ENCODE measurements at places on chromosomes 1 and 21. TPM values are rescaled to one million over a fixed set of nuclear protein-coding genes. Genes with fewer than 3 reads are reported as not detected.
A peak's percentile ranks its signal among the peaks of the same experiment; 100 is the strongest.

DNA sequence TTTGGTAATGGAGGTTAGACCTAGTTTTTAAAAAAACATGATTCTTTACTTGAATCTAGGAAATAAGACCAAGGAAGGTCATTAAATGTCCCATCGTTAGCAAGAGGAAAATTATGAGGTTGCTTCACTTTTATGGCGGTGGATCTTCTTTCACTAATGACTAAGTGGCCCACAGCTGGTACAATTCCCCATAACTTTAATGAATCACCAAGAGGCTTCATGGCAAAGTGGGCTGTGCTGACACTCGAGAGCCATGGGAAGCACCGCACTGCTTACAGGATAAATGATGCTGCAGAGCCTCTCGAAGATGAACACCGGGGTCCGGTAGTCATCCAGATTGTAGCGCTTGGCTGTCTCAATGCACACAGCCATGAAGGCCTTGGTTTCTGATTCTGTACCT is 108.8 kb downstream of the UBR4 start:
- no peak for DNase-seq
- H3K4me3 ChIP-seq, result no peak overlapping the region
- no peaks in the 10 kb centered on the region for H3K4me1 ChIP-seq
- peaks cover 40% of the 10 kb centered on the region for H3K36me3 ChIP-seq

FAM163A gene
- total RNA-seq, result not detected

DNA sequence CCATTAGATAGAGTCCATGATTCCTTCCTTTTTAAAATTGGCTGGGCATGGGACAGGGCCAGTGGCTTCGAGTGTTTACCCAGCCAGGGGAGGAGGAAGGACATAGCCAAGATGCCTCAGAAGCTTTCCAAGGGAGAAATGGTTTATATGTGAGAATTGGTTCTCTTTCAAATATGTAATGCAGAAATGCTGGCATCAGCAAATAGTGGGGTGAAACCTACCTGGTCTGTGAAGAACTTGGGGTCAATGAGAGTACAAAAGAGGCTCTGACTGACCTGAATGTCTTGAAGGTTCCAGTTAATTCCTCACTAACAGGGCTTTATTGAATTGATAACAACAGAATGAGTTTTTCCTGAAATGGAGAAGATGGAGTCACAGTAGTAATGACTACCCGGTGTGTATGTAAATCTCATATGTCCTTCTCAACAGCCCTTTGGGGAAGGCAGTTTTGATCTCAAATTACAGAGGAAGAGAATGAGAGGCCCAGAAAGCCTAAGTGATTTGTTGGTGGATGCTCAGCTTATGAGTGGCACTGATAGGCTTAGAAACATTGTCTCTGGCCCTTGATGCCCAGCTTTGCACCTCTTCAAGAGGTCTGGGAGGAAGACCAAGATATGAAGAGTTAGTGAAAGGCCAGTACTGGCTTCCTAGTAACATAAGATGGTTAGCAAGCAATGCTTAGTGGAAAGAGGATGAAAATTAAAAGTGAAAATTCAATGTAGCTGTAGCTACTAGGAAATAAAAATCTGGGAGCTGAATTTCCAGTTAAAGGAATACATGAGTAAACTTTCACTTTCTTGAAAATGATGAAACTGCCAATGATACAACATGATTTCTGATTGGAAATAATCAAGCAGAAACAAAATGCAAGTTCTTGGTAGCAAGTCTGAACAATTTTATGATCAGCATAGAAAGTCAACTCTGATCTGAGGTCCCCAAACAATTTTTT is 2.7 kb downstream of the ATF3 start:
- peak overlapping the region; percentile 84 for H3K4me3 ChIP-seq
- no peak overlapping the region for H3K27ac ChIP-seq
- H3K27me3 ChIP-seq, result peaks cover 14% of the 10 kb centered on the region
- H3K4me1 ChIP-seq, result peaks cover 17% of the 10 kb centered on the region
- no peaks in the 10 kb centered on the region for H3K36me3 ChIP-seq

DNA sequence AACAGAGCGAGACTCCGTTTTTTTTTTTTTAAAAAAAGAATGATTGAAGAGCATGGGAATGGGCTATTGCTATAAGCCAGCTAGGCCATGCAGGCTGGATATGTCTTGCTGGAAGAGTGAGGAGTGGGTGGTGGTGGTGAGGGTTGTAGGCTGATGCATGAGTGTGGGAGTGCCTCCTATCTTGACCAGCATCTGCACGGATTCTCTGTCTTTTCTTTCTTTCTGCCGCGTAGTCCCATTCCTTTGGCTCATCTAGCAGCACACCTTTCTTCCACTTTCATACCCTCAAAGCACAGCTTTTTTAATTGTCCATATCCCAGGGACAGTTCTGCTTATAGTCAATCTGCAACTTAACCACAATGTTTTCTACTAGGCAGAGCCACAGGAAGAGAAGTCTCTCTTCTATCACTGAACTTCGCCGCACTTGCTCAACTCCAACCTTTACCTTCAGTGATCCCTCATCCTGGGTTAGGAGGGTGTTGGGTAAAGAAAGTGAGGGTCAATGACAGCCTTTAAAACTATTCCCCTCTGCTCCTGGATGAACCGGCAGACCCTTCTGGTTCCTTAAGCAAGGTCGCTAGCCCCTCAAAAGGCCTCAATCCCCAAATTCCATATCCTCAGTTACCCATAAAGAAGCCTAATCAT is 15.2 kb downstream of the ADCY10 start:
- H3K36me3 ChIP-seq, result no peaks in the 10 kb centered on the region
- no peak overlapping the region for H3K4me3 ChIP-seq
- no peaks in the 10 kb centered on the region for H3K4me1 ChIP-seq
- no peak overlapping the region for H3K27ac ChIP-seq

DNA sequence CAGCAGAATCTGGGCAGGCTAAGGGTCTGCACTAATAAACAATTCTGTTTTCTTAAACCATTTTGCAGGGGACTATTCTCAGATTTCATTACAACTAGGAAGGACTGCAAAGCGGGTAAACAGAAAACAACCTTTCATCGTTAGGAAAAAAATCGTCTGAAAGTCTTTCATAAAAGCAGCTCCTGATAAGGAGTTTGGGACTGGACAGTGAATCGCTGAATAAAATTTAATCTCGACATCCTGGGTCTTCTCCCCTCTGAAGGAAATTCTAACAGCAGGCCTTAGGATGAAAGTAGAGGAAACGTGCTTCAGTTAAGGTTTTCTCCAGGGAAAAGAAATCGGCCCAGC is 471 bp upstream of the MTF2 start:
- H3K27ac ChIP-seq, result peak overlapping the region; percentile 95
- peak overlapping the region; percentile 81 for H3K4me3 ChIP-seq
- no peak for DNase-seq
- no peaks in the 10 kb centered on the region for H3K27me3 ChIP-seq

EFNA3 gene
- total RNA-seq, result 2.3 TPM

DNA sequence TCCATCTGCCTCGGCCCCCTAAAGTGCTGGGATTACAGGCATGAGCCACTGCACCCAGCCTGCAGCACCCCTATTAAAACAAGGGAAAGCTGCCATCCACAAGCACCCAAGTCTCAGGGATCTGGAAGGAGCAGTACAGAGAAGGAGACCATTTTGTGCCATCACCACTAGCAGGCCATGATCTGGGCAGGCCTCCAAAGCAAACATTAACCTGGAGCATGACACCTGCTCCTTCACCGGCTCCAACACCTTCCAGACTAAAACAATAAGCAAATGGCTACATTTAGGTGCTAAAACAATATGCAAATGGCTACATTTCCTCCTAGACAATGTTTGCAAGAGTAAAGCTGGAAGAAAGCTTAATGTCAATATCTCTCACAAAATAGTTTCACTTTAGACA is 16.7 kb downstream of the MEAF6 start:
- H3K4me3 ChIP-seq, result no peak overlapping the region
- no peaks in the 10 kb centered on the region for H3K27me3 ChIP-seq
- no peak for DNase-seq

INSRR gene
- total RNA-seq, result not detected

- H3K4me3 ChIP-seq, result no peak overlapping the region
- no peaks in the 10 kb centered on the region for H3K36me3 ChIP-seq
- H3K27ac ChIP-seq, result no peak overlapping the region
- H3K27me3 ChIP-seq, result no peaks in the 10 kb centered on the region
- H3K4me1 ChIP-seq, result no peaks in the 10 kb centered on the region
Measured at GRCh38 chr1:60504206-60504840, 430.8 kb upstream of the C1orf87 start.

GIPC2 gene
- 0.26 TPM for total RNA-seq

DNA sequence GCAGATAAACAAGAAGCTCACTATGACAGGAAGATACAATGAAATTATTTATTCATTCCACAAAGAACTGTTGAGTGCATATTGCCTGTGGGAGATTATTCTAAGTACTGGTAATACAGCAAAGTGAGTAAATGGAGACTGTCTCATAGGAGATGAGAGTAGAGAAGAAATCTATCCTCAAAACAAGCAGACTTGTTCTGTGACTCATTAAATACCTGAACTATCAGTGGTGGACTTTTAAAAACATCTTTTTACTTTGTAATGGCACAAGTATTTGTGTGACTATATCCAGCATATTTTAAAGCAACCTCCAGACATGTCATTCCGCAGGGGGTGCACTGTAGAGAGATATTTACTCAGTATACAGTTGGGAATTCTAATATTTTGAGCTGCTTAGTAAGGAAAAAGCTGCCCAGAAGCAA is 259.2 kb downstream of the FMN2 start:
- H3K27me3 ChIP-seq, result no peaks in the 10 kb centered on the region
- DNase-seq, result no peak
- H3K4me1 ChIP-seq, result no peaks in the 10 kb centered on the region
- no peak overlapping the region for H3K27ac ChIP-seq
- no peaks in the 10 kb centered on the region for H3K36me3 ChIP-seq
- H3K4me3 ChIP-seq, result no peak overlapping the region

SYCP1 gene
- total RNA-seq, result not detected

- H3K27me3 ChIP-seq, result no peaks in the 10 kb centered on the region
- no peaks in the 10 kb centered on the region for H3K36me3 ChIP-seq
- H3K27ac ChIP-seq, result no peak overlapping the region
- DNase-seq, result no peak
Measured at GRCh38 chr1:100187912-100188311, 9.9 kb upstream of the LRRC39 start.

DNA sequence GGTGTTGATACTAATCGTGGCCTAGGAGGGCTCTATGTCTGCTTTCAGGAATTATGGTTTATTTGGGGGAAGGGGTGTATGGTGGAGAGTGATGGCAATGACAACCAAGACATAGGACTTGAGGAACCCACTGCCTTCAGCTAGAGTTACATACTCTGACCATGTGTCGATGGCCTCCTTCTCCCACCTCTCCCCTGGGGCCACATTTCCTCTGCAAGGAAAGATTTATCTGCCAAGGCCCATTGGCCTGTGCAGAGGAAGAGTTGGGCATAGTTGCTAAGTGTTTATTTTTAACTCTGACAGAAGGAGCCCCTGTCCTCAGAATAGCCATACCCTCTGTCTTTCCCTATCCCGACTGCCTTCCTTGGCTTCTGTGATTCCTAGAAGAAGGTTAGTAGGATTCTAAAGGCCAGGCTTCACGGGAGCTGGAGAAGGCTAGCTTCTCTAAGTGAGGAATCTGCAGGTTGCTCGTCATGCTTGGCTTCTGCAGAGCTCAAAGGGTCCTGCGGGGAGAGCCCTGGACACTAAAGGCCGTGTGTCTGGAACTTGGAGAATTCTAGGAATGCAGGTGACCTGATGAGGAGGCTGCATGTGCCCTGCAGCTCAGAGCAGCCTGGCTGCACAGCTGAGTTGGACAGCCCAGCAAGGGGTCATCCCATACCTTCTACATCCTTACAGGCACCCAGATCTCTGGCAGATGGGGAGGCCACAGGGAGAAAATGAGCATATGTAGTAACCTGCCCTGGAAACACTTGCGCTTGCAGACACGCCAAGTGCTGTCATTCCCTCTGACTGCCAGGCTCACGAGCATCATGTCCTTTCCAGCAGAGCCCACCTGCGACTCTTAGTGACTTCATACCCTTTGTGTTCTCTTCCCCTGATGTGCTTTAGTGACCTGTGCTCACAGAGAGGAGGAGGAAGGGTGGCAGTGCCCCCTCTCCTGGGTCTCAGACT is 9.7 kb downstream of the MAPKAPK2 start:
- H3K27me3 ChIP-seq, result no peaks in the 10 kb centered on the region
- no peaks in the 10 kb centered on the region for H3K36me3 ChIP-seq
- no peak overlapping the region for H3K4me3 ChIP-seq

TNN gene
- not detected for total RNA-seq

DNA sequence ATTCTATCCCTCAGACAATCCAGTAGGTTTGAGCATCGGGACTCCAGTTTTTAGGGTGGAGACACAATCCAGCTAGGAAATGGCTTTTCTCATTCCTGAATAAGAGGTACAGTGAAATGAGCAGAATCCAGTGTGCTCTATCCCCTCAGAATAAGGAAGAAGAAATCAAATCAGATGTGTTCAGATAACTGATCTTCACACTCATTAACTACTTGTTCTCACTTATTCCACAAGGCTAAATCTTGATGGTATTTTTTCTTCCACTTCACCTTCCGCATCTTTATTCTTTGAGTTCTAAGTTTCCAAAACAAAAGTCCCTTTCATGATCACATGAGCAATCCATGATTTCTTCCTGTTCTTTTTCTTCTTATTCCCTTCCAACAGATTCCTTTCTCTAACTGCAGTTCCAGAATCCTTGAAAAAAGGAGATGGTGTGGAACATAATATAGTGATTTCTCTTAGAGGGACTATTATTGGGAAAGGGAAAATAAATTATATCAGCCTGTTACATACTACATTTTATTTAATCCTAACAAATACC is 1.7 kb downstream of the SYT11 start:
- H3K4me3 ChIP-seq, result peak overlapping the region; percentile 69
- H3K36me3 ChIP-seq, result peaks cover 4% of the 10 kb centered on the region
- peaks cover 11% of the 10 kb centered on the region for H3K4me1 ChIP-seq
- peak overlapping the region; percentile 19 for H3K27ac ChIP-seq

GRCh38 chr1:150730130-150730721 is 9.5 kb upstream of the HORMAD1 start:
- no peaks in the 10 kb centered on the region for H3K36me3 ChIP-seq
- no peaks in the 10 kb centered on the region for H3K27me3 ChIP-seq
- no peak overlapping the region for H3K4me3 ChIP-seq

IFI44 gene
- total RNA-seq, result 2.0 TPM

All from Panc1 (cell line).